ENCODE measurements at places on chromosomes 7 and 10.

- peak; percentile 88 for DNase-seq
These were observed 709 bp downstream of the ARPC1B start for GRCh38 chr7:99375070-99375807.

DNA sequence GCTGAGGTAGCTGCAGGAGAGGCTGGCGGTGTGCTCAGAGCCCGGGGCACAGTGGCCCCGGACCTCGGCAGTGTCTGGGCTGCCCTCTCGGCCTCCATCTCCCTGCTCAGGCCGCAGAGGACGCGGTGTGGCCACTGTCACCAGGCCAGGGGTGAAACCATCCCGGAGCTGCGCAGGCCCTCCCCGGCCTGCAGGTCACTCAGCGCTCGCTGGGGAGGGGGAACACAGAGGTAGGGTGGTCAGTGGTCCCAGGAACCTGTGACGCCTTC lies 49.8 kb upstream of the DAGLB start:
- no peak for DNase-seq

- peak; percentile 23 for DNase-seq
These were observed 82.6 kb downstream of the KCNMA1 start for GRCh38 chr10:77554996-77555397.

GRCh38 chr10:34576797-34577196 lies 238.3 kb downstream of the PARD3 start:
- DNase-seq: no peak

- DNase-seq: no peak
These were observed 216.1 kb upstream of the STEAP4 start for GRCh38 chr7:88522771-88523293.

GRCh38 chr7:4208086-4208485 lies 474.0 kb upstream of the FOXK1 start:
- DNase-seq: no peak

DNA sequence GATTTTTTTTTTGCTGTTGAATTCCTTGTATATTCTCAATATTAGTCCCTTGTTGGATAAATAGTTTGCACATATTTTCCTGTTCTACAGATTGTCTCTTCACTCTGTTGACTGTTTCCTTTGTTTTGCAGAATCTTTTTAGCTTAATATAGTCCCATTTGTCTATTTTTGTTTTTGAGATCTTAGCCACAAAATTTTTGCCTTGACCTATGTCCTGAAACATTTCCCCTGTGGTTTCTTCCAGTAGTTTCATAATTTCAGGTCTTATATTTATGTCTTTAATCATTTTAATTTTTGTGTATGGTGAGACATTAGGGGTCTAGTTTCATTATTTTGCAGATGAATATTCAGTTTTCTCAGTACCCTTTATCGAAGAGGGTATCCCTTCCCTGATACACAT lies 92.7 kb downstream of the LANCL2 start:
- DNase-seq: no peak

DNA sequence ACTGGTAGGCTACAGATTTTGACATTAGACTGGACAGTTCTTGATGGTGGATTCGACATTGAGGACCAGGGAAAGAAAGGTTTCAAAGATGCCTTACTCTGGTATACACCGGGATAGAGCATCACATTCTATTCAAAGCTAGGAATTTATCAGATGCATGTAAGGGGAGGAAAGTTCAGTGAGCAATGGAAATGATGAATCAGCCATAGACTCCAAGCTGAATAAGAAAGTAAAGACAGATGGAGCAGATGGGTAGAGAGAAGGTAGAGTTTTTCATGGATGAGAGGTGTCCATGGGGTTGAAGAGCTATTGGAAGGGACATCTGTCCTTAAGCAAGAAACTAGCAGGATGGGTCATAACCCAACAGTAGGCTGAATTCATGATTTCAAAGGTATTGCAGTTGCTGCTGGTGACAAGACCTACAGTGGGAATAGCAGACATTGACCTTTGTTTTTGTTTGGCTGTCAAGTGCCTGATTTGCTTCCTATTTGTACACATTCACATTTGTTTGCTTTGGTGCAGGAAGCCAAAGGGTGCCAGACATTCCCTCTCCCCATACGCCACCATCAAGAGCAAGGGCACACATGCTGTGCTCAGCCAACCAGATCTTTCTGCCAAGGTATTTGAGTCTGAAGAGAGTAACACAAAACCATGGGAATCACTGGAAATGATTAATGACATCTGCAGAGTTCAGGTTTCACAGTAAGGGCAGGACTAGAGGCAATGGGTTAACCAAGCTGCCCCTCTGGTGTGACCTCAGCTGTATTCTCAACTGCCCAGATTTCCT lies 8.6 kb upstream of the CACUL1 start:
- no peak for DNase-seq

GRCh38 chr7:78176171-78176570 lies 377.6 kb downstream of the PHTF2 start:
- no peak for DNase-seq

GRCh38 chr7:32034052-32034451 lies 36.2 kb downstream of the PDE1C start:
- DNase-seq: no peak

GRCh38 chr7:151339651-151340382 lies 1.8 kb upstream of the NUB1 start:
- no peak for DNase-seq

GRCh38 chr7:21616091-21616490 lies 73.3 kb downstream of the DNAH11 start:
- no peak for DNase-seq

- no peak for DNase-seq
These were observed 513.8 kb downstream of the MAGI2 start for GRCh38 chr7:78939669-78940068.

- peak; percentile 64 for DNase-seq
These were observed 6.8 kb upstream of the TAS2R40 start for GRCh38 chr7:143214789-143215679.

GRCh38 chr7:46569133-46569465 lies 648.0 kb upstream of the IGFBP3 start:
- no peak for DNase-seq

DNA sequence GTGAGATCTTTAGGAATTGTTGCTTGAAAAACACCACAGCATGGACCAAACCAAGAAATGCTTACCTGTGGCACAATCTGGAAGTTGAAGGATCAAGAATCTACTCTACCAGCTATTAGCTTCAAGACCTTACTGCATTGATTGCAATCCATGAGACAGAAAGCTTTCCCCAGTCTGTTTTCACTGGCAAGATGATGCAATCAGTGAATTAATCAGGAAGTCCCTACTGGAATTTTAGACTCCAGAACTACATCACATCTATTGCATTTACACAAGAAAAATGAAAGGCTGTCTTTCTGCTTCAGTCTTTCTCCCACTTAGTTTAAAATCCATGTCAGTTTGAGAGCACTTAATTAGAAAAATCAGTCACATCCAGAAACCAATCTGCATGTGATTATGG lies 191.7 kb downstream of the TFEC start:
- no peak for DNase-seq

DNA sequence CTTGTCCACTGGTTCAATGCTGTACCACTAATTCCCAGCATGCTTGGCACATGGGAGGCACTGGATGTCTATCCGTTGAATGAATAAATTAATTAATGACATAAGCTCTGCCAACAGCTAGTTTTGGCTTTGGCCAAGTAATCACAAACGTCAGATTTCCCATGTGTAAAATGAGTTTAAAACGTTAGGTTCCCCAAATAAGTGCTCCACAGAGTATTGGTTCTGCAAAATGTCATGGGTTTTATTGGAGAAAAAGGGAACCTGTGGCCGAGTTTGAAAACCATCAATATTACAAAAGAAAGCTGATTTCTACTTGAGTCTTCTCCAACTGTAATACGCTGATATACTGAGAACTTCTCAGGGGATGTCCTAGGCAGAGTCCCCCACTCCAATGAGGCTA lies 23.2 kb downstream of the ELMO1 start:
- no peak for DNase-seq

Measured in transverse colon (tissue), 4 donors.